ENCODE measurements at places on chromosomes 3 and 15.

GRCh38 chr15:67170143-67170925, 84.1 kb downstream of the AAGAB start:
- DNase-seq = no peak

- DNase-seq = no peak
Observed at GRCh38 chr3:37290551-37290950, 116.2 kb upstream of the LRRFIP2 start.

GRCh38 chr3:136989781-136990524, 32.2 kb downstream of the IL20RB start:
- no peak for DNase-seq

DNA sequence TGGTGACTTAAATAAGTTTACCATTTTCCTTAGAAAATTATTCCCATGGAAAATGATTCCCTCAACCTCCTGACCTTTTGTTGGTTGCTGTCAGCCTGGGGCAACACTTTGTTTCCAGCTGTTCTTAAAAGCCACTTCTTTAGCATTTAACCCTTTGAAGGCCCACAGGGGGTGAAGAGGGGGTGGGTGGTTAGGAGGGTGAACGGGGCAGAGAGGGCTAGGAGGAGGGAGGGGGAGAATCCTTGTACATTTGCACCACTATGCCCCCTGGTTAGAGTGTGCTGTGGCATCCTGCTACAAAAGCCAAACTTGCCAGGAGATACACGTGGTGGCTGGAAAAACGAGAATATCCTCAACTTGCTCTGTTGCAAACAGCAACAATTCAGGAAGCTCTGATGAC, 273.2 kb upstream of the RGMA start:
- no peak for DNase-seq

Measured in DMS 273 treated with DMSO at 0.1 percent for 48 hours (cell line).